ENCODE measurements at places on chromosomes 1 and 21.
A peak's percentile ranks its signal among the peaks of the same experiment; 100 is the strongest.

- DNase-seq, result no peak
Measured at GRCh38 chr1:182226618-182227017, 165.0 kb downstream of the GLUL start.

DNA sequence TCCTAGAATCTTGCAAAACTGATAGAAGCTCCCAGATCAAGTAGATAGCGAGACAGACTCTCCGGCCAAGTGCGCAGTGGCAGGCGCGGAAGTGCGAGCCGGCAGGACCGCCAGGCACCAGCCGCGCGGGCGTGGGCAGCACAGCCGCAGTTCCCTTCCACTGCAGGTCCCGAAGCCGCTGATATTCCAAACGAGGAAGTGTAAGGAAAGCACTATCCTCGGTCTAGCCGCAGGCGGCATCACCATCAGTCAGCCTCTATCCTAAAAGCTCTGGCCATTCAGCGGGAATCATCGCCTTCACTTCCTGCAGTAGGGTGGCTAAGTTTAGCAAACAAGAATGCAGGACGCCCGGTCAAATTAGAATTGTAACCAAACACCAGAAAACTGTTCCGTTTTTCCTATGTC is 710 bp downstream of the GLRX2 start:
- peak; percentile 46 for DNase-seq

GRCh38 chr21:37380349-37381323 is 14.1 kb downstream of the DYRK1A start:
- no peak for DNase-seq

DNA sequence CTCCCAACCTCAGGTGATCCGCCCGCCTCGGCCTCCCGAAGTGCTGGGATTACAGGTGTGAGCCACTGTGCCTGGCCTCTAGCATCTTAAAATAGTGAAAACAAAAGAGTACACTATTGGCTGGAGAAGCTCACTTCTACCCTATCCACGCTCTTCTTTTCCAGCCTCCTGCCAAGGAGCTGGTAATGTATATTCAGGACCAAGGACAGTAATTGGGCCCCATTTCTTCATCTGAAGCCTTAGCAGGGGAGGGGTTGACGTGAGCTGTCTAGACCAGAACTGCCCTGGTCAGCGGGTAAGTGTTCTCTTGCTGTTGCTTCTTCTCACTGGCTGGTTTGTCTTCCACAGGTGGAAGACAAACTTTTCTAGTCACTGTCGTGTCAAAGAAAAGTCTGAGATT is 70.2 kb downstream of the DNM3 start:
- no peak for DNase-seq

DNA sequence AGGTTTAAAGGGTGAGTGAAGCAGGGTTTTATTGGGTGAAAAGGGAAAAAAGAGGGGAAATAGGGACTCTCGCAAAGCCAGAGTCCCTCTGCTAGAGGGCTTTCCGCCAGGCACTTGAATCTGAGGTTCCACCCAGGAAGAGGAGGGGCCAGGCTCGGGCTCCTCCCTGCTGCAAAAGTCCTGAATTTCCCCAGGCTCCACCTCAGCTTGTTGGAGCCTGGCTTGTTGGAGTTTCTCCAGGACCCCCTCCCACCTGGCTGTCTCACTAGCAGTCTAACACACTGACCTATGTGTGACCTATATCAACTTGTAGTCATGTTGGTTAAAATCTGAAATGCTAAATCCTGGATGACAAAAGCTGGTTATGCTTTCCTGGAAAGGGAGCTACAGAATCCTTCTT is 25.5 kb downstream of the GBP2 start:
- no peak for DNase-seq

DNA sequence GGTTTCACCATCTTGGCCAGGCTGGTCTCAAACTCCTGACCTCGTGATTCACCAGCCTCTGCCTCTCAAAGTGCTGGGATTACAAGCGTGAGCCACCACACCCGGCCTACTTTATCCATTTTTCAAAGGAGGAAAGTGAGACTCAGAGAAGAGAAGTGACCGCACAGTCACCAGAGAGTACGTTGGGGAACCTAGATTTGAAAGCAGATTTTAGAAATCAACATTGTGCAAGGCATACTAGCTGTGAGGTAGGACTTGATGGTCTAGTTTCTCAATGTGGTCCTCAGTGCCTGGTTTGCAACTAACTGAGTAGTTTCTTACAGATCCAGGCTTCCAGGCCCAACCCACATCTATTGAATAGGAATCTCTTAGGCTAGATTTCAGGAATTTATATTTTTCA is 1.7 kb upstream of the PRCC start:
- DNase-seq, result no peak

DNA sequence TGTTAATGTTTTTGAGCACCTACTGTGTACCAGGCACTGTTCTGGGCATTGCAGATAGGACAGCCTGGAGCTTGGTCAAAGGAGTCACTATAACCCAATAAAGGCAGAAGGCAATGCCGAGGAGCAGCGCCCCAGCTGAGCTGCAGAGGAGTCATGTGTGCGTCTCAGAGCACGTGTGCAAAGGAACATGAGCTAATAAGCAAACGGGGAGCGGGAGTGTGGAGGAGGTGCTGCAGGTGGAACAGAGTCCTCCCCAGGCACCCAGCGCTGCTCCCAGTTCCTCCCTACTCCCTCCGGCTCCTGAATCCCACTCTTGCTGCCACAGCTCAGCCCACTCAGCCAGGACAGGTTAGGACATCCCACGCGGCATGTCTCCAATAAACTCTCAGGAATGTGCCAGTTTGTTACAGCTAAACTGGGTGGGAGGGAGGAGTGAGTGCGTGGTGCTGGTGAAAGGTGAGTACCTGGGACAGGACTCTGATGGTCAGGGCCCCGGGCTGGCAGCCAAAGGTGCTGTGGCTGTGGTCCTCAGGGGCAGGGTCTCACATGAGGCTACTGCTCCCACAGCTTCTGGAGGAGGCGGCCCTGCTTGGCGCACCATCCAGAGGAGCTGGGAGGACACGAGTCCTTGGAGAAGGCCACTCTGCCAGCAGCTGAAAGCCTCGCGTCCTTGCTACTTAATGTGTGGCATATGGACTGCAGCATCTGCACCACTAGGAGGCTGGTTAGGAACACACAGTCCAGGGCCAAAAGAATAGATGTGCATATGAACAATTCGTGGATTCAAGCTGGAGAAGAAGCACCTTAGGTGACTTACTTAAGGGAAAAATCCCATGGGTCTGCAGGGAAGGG is 52.3 kb downstream of the GRIK3 start:
- no peak for DNase-seq

- DNase-seq, result no peak
Measured at GRCh38 chr21:32554832-32555638, 30.3 kb downstream of the TCP10L start.

DNA sequence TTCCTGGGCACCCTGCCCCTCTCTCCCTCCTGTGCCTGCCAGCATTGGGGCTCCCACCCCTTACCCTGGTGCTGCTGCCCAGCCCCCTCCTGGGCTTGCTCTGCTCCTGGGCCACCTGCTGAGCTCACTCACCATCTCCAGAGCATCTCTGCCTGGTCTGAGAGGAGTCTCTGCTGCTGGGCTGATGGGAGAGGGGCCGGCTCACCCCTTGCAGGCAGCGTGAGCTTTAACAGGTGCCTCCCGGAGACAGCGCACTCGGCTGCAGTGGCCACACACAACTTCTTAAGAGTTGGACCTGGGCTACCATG is 721.7 kb downstream of the MATN1 start:
- no peak for DNase-seq

- peak; percentile 78 for DNase-seq
Measured at GRCh38 chr1:212455803-212456528, 23.2 kb downstream of the NENF start.

DNA sequence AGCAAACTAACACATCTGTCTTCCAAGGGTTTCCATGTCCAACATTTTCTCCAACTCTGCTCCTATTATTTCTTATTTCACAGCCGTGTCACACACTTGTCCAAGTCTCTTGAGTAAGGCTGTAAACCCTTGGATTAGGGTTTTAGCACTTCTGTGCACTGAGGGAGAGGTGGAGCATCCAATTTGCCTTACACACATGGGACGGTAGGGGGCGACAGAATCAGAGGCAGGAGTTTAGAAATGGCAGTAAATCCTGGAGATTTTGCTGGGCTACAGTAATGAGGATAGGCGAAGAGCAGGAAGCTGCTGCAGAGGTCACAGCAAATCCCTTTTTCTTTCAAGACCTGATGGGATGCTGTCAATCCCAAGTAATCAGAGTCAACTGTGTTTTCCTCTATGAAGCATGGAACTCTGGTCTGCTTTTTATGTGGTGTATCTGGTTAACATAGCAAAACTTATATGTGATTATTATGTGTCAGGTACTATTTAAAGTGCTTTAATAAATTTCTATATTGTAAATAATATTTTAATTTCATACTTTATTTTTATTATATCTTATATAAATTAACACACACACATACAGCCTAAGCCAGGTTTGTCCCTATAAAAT is 15.4 kb upstream of the LCE5A start:
- DNase-seq, result no peak

- DNase-seq, result no peak
Measured at GRCh38 chr1:66413838-66414175, 120.1 kb upstream of the SGIP1 start.

DNA sequence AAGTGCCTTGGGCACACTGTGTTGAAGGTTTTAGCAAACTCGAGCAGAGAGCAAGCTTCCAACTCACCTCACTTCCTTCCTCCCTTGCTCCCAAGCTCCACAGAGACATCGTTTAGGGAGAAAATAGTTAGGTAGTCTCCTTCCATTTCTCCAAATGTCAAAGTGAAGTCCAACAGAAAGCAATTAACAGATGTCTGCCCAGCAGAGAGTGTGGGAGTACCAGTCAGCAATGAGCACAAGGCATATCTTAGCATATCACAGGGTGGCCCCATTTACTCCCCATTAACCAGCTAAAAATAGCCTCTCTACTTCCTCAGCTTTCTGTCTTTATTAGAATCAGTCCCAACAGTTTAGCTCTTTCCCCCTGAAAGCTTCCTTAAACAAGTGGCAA is 334.2 kb upstream of the CAMK1G start:
- DNase-seq, result no peak

DNA sequence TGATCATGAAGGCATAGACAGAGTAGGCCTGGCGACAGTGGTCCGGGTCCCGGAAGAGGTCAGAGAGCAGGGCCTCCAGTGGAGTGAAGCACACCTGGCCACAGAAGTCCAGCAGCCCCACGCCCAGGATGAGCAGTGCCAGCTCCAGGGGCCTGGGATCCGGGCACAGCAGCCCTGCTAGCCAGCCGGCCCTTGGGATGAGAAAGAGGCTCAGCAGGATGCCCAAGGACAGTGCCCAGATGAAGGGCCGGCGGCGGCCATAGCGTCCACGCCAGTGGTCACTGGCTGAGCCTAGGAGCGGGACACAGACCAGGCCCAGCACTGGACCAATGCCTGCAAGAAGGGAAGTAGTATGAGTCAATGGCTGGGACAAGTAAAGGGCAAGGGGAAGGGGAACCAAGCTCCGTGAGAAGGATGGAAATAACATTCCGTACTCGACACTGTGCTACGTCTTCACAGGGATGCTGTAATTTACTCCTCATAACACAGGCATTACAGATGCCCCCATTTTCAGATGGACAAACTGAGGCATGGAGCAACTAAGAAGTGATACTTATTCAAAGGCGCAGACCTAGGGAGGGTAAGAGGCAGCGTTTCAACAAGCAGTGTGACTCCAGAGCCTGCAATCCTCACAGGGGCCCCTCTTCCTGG is 16.9 kb downstream of the SLC45A3 start:
- no peak for DNase-seq

DNA sequence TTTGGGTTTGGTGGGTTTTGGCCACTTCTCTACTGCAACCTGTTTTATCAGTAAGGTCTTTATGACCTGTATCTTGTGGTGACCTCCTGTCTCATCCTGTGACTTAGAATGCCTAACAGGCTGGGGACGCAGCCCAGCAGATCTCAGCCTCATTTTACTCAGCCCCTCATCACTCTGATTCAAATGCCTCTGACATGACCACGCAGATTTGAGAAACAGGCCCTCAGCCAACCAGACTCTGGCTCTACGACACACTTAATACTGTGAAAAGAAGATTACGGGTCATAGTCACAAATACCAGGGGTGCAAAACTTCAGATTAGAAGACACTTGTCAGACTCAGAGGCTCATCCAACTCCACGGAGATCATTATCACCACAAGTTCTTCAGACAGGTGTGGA is 28.3 kb upstream of the KIF26B start:
- DNase-seq, result no peak

DNA sequence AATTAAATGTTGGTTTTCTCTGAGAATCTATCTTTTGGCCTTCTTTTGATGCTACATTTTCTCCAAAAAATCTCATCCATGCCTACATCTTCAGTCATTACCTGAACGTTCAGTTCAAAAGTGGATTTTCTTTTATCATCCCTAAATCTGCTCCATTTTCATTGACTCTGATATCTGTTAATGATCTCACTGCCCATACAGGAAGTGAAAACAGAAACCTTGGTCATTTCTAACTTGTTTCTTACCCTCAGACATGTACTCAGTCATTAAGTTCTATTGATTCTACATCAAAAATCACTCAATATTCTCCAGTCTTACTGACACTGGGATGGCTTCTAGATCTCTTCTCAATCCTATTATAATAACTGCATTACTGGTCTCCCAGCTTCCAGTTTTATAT is 22.7 kb downstream of the PRKACB start:
- no peak for DNase-seq

DNA sequence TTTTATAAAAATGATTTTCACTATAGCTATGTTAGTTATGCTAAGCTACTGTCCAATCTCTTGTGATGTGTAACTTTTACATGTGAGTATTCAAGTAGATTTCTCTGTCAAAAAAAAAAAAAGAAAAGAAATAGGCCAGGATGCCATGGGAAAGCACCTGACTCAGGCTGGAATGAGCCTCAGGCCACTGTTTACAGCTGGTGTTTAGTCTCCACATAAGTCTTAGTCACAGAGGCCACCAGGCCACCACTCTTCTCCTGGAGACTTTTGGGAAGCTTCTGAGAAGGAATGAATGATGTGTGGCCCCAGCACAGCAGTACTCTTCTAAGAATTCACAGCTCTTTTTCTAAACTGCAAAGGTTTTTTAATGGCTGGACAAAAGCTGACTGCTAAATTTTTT is 48.9 kb downstream of the CHML start:
- no peak for DNase-seq

DNA sequence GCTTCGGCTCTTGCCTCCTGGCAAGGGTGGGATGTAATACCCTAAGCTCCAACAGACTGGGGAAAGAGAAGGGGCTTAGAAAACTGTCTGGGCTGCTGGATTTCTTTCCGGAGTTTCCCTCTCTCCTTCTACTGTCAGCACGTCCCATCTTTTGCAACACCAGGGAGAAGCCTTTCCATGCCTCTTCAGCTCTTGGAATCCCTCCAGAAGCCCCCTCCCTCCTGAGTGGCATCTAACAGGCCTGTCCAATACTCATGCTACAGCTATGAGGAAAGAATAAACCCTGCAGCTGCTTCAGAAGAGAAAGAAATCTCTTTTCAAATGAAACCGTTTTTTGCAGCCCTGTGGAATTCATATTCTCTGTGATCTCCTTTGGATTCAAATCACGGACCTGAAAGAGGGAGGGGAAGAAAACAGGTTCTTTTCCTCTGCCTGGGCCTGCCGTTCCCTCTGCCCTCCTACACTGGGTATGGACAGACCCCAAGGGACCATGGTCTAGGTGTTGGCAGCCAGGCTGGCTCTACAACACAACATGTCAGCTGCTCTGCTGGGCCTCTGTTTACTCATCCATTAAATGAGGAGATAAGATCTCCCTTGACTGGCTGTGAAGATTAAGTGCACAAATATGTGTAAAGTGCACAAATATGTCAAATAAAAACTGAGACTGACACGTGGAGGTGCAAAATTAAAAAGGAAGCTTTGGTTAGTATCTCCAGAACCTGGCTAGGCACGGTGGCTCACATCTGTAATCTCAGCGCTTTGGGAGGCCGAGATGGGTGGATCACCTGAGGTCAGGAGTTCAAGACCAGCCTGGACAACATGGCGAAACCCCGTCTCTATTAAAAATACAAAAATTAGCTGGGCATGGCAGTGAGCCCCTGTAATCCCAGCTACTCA is 6.0 kb upstream of the CAPN2 start:
- peak; percentile 87 for DNase-seq

Measured in NCI-H345 (cell line).